ENCODE measurements at places on chromosomes 5 and 9. TPM values are rescaled to one million over a fixed set of nuclear protein-coding genes. Genes with fewer than 3 reads are reported as not detected.

GRCh38 chr9:131657940-131658339 is 81.9 kb downstream of the RAPGEF1 start:
- DNase-seq: no peak

GRCh38 chr9:80191108-80191507 is 619.3 kb downstream of the TLE4 start:
- DNase-seq: no peak

DNA sequence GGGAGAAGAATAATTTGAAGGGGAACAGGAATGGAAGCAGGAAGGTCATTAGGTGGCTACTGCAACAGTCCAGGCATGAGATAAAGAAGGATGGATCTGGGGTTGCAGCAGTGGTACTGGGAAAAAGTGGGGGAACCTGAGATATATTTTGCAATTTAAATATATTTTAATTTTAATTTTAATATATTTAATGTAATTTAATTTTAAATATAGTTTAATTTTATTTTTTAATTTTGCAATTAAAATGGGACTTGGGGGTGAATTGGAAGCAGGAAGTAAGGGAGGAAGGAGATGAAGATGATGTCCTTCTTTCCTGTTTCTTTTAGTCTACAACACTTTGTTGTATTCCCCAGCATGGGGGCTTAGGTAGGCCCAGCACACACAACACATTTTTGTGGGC is 369.8 kb downstream of the GADD45G start:
- DNase-seq: no peak

GRCh38 chr9:103799959-103800358 is 294.1 kb upstream of the SMC2 start:
- DNase-seq: no peak

- DNase-seq: no peak
Observed at GRCh38 chr9:80144406-80144805, 572.6 kb downstream of the TLE4 start.

DNA sequence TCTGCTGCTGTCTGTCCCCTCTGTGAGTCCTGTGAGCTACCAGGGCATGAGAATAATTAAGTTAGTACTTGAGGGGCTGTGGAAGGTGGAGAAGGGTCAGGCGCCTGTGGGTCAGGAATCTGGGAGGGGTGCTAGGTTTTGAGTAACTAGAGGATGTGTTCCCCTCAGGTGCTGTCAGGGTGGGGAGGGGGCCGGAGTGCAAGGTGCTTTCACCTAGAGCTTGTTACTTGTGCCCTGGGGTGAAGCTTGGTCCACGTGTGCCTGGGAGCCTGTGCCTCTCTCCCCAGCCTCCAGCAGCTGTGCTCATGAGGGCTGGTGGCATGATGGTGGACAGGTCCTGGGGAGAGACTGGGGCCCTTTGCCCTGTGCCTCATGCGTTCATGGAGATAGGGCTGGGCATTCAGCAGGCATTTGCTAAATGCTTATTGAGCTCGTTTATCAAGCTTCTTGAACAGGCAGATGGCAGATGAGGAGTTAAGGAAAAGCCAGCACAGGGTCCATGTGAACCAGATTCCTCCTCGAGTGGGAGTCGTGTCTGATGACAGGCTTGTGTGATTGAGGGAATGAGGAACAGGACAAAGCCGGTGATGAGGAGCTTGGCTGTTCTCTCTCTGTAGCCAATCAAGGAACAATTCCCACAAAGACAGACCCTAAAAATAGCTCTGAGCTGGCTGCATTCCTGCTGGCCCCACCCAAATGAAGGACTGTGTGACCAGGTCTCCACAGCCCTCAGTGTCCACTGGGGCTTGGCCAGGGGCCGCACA is 40.9 kb downstream of the CACNA1B start:
- no peak for DNase-seq

DNA sequence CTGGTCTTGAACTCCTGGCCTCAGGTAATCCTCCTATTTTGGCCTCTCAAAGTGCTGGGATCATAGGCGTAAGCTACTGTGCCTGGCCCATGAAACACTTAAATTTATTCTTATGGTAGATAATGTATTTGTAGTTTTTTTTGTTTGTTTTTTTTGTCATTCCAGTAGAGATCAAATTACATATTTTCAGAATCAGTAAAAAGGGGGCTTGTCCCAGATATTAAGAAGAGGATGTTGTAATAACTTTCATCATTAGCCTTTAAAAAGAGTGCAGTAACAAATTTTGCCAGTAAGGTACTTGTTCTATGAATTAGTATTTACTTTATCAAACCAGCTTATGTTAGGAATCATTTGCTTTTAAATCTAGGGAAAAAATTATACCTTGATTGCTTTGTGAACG is 42.6 kb downstream of the GAPVD1 start:
- DNase-seq: no peak

GRCh38 chr9:16763946-16764345 is 106.5 kb downstream of the BNC2 start:
- DNase-seq: no peak

- DNase-seq: no peak
Observed at GRCh38 chr9:136233411-136233810, 12.2 kb downstream of the QSOX2 start.

GRCh38 chr9:9921805-9922204 is 691.0 kb downstream of the PTPRD start:
- no peak for DNase-seq

DNA sequence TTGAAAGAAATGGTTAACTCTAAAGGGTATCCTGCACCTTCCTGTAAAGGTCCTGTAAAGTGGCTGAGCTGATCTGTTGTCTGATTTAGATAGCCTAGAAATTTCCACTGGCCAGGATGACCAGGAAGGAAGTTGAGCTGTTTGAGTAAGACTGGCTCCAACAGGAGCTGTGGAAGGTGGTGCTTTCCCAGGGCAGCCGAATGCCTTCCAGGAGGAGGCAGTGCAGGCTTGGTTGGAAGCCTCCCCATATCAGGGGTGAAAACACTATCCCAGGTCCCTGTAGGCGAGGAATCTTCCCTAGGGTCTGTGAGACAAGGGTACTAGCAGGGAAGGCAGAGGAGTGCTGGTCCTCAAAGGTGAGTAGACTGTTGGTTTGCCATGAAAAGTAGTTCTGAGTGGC is 98.4 kb downstream of the LIX1 start:
- no peak for DNase-seq

DNA sequence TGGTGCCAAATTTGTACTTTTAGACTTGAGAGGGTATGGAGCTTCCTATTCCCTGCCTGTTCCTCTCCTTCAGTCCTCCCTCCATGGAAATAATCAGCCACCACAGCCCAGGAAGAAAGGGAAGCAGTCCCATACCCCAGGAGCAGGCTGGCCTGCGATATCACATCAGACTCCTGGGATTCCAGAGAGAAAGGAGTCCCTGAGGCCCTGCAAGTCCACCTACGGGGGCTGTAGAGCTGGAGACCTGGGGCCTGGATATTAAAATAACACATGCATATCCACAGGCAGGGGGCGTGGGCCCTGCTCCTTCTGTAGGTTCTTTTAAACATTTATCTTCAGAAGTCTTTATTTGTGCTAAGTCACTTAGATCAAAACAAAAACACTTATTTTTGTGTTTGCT is 117.2 kb downstream of the TMEM174 start:
- no peak for DNase-seq

DNA sequence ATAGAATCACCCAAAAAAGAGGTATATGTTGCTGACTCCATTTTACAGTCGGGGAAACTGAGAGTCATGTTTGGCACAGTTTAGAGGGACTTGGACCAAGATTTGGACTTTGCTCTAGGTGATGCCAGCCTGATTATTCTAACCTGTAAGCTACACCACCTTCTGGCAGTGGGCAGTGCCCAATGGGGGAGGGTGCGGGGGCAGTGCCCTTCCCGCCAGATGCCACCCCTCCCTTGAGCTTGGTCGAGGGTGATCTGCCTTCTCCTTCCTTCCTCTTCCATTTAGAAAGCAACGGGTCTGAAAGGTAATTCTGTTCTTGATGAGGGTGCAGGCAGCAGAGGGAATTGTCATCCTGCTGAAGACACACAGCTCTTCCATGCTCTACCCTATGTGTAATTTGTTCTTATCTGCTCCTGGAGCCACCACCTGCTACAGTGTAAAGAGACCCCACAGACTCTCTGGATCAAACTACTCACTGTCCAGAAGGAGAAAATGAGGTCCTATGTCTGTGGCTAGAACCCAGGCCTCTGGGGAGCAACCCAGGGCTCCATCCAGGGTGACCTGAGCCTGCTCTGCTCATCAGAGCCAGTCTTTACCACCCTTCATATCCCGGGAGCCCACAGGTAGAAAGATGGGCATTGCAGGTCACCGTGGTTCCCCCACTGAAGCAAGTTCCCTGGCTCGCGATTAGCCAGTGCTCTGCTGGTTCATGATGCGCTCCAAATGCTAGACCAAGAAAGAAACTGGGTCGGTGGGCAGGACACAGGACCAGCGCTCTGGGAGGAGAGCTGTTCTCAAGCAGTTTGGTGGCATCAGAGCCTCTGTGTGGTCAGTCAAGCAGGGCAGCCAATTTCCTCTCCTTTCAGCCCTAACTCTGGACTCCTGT is 156.2 kb downstream of the RGS3 start:
- DNase-seq: no peak

DNA sequence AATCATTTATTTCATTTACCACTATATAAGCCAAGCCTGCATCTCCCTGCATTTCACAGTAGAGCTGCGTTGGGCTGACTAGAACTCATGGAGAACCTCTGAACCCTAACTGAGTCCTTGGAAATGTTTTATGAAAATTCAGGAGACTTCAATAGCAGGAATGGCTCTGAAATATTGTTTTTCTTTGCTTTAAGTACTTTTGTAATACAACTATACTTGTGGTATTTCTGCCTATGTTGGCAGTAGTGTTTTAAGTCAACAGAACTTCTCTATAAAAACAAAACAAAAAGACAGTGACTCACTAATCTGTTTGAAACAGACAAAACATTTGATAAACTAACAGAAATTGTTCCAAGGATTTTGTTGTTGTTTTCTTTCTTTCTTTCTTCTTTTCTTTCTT is 489.2 kb upstream of the MEF2C start:
- no peak for DNase-seq

- no peak for DNase-seq
Observed at GRCh38 chr9:32378993-32379729, 5.3 kb upstream of the ACO1 start.

DNA sequence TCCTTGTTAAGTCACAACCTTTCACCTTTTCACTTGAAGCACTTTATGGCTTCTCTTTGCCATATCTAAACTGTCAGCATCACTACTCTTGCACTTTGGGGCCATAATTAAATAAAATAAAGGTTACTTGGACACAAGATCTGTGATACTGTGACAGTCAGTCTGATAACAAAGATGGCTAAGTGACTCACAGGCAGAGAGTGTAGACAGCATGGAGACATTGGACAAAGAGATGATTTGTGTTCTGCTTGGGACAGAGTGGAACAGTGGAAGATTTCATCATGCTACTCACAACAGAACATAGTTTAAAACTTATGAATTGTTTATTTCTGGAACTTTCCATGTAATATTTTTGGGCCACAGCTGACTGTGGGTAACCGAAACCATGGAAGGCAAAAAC is 81.7 kb upstream of the SMC5 start:
- no peak for DNase-seq

GRCh38 chr9:2800394-2801179 is 43.3 kb downstream of the PUM3 start:
- DNase-seq: no peak

- DNase-seq: no peak
Observed at GRCh38 chr5:112338681-112339337, 80.3 kb downstream of the EPB41L4A start.

DNA sequence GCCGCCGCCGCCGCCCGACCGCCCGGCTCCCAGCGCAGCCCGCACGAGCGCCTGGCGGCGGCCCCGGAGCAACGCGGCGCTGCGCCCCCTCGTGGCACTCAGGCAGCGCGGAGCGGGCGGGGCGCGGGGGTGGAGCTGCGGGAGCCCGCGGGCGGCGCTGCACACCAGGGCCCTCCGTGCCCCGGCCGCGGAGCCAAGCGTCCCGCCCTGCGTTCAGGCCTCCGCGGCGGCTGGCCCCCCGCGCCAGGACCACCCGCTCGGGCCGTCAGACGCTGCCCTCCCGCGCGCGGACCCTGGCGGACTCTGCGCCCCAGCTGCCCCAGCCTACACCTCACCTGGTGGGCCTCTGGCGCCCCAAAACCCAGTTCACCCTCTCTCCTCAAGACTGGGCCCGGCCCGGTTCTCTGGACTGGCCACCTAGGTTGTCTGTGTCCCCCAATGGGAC is at the start of gene RASGEF1C:
RASGEF1C (minus strand) TSS at position 75 of the 445 bp plus-strand sequence. CDS start 71,159 bp downstream, outside the sequence.
- DNase-seq: peak; percentile 75

DNA sequence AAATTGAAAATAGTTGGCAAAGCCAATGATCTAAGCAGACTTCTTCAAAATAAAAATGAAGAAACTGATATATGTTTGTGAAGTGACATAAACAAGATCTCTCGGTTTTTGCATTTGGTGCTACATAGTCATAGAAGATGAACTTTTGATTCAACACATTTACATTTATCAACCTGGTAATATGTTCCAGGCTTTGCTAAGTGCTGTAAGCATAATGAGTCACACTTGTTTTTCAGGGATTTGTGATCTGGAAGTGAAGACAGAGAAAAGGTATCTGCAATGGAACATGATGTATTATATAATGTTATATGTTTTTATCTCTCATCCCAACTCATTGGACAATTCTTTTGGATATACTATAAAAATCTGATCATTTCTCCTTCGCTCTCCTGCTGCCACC is 801.4 kb downstream of the BRINP1 start:
- DNase-seq: no peak

DNA sequence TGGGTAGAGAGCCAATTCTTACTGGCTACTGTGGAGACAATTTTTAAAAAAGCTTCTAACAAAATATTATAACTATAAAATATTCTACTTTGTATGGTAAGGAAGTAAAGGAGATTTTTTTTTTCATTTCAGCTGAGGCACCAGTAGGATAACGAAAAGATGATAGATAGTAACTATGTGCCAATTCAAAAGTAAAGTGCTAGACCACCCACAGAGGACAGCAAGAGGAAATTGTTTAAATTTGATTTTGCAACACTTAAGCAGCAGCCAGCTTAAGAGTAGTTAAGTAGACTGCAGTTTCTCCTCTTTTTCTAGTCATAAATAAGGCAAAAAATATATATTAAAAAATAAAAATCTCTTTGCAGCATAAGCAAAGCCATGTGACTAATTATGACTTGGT is 1539.3 kb upstream of the ACO1 start:
- DNase-seq: no peak

GRCh38 chr5:18243846-18244245 is 609.6 kb downstream of the TAF11L14 start:
- DNase-seq: no peak

The SH3RF2 gene
- 309 TPM for total RNA-seq

The PCDHAC1 gene
- 0.13 TPM for total RNA-seq

The PCDHGB4 gene
- 5.8 TPM for total RNA-seq

The STARD4 gene
- 2.0 TPM for total RNA-seq

The PCDHGC5 gene
- total RNA-seq: 3.0 TPM

The PAIP1 gene
- total RNA-seq: 120 TPM

The SEMA5A gene
- 27.1 TPM for total RNA-seq

The STPG3 gene
- 1.3 TPM for total RNA-seq

The SH3GL2 gene
- not detected for total RNA-seq

The GABRA6 gene
- total RNA-seq: not detected

The PALM2AKAP2 gene
- 87.5 TPM for total RNA-seq

Measured in Right ventricle myocardium superior (tissue), 1 donor.